CD4-positive, alpha-beta T cell treated with Interleukin-21 for 1 hour (primary cell): ENCODE measurements at places on chromosomes 6 and 20.

- DNase-seq, result no peak
Observed at GRCh38 chr6:111986651-111987050, 67.3 kb upstream of the CCN6 start.

- DNase-seq, result no peak
Observed at GRCh38 chr6:15751721-15752350, 89.0 kb upstream of the DTNBP1 start.

GRCh38 chr6:134724771-134725340 is 225.0 kb downstream of the ALDH8A1 start:
- DNase-seq, result no peak

GRCh38 chr6:24078200-24078599 is 47.8 kb upstream of the NRSN1 start:
- DNase-seq, result no peak

- DNase-seq, result no peak
Observed at GRCh38 chr6:129680633-129681032, 29.3 kb downstream of the ARHGAP18 start.

- peak; percentile 32 for DNase-seq
Observed at GRCh38 chr6:47047479-47048407, 5.6 kb upstream of the ADGRF1 start.

DNA sequence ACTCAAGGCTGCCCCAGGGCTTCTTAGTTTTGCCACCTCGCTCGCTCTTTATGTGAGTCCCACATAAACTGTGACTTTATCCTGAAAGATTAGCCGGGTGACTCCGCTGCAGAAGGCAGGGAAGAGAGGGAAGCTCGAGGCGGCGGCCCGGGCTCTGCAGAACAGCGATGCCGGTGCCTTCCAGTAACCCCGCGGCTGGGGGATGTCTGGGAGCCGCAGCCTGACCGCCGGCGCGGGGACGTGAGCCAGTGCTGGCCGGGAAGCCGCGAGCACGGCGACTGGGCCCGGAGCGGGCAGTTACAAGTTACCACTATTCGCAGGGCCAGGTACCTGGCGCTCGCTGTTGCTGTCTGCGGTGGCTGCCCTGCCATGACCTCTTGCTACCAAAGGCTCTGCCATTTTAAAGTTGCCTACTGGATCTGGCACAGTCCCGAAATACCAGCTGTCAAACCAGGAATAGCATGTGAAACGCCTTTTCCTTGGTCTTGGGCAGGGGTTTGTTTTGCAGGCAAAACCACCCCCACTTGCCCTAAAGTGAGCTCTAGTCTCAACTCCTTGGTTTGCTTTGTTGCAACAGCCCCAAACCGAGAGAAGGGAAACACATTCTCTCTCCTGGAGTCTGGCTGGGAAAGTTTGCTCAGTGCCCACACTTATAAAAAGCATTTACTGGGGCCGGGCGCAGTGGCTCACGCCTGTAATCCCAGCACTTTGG is 124.0 kb upstream of the SLC2A12 start:
- DNase-seq, result no peak

- no peak for DNase-seq
Observed at GRCh38 chr6:133595111-133595761, 293.7 kb upstream of the TCF21 start.

DNA sequence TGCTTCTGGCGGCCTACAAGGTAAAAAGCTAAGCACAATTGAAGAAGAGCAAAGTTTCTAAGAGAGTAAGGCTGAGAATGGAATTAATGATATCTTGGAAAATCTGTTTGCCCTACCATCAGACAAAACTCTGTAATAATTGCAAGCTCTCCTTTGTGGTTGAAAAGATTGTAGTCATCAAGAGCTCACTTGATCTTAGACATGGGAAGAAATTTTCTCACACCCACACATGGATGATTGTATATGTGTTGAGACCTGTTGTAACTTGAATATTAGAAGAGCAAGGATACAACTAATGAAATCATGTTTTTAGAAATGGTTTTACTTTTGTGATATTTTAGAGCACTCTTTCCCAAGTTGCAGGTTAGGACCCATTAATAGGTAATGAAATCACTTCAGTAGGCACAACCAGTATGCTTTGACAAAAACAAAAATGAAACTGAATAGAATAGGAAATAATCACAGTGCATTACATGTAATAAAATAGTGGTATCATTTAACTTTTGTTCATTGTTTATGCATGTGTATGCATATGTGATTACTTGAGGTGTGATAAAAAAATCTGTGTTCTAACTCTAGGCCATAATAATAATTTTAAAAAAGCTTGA is 14.0 kb downstream of the DCBLD1 start:
- no peak for DNase-seq

- no peak for DNase-seq
Observed at GRCh38 chr6:149924933-149925252, 2.0 kb upstream of the RAET1G start.

DNA sequence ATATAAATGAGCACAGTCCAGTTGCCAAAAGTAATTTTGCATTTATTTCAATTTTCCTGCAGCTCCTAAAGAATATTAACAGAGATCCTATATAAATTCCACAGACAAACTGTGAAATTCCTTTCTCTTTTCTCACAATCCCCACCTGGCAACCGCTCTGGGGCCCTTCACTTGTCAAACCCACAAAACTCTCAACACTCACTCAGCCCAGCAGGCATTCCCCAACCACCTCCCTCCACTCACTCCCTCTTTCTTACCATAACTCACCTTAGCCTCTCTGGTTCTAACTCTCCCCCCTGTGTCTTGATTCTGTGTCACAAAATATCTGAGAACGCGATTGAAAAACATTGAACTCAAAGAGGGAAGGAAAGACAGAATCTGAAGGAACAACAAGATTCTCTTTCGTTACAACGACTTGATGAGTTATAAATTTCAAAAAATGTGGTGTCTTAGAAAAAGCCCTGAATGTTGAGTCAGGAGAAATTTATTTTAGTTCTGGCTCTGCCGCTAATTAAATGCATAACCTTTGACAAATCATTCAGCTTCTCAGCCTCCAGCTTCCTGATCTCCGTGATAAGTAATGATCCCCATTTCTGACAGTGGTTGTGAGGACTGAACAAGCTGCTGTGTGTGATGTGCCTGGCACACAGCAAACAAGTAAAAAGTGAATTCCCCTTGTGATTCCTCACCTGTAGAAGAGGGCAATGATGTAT is 87.9 kb downstream of the UNC5CL start:
- no peak for DNase-seq

DNA sequence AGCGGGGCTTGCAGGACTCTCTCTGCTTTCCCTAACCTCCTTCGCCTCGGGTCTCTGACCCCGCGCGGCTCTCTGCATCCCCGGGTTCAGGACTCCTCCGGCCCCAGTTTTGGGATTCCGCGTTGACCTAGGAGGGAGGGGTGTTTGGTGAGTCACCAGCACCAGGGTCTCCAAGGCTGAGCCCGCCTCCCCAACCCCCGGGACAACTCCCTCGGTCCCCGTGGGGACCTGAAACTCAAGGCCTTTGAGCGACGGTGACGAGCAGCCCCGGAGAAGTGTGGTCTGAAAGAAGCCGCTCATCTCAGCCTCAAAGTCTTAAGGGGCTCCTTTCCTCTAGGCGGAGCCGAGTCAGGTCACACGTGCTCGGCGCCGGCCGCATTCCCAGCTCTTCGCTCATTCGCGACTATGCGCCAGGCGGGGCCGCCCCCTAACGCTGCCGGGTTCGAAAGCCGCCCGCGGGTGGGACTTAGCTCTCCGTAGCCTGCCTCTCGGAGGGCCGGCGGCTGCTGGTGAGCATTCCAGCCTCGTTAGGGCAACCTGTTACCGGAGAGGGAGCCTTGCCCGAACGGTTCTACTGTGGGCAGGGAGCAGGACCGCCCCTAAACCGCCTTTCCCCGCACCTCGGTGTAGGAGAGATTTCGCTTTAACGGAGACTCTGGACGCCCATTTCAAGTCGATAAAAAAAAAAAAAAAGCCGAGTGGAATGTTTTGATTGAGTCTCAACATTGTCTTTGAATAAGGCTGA is 3.0 kb upstream of the PRDM13 start:
- DNase-seq, result no peak

DNA sequence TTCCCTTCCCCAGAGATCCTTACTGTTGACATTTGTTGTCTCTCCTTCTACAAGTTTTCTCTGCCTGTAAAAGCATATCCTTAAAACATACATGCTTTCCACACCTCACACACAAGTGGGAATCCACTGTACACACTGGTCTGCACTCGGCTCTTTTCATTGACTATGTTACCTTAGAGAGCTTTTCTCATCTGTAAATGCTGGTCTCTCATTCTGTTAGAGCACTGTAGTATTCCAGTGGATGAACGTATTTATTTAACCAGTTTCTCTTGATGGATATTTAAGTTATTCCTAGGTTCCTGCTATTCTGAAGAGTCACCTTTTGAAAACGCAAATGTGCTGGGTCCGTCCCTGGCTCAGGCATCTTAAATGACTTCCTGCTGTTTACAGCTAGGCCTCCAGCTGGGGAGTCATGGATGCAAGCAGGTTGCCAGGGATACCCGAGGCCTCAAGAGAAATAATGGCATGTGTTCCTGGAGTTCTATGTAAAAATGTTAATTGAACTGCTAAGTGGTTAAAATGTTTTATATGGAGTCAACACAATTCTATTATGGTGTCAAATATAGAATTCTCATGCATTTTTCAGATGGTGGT is 61.1 kb upstream of the TGM3 start:
- DNase-seq, result no peak

DNA sequence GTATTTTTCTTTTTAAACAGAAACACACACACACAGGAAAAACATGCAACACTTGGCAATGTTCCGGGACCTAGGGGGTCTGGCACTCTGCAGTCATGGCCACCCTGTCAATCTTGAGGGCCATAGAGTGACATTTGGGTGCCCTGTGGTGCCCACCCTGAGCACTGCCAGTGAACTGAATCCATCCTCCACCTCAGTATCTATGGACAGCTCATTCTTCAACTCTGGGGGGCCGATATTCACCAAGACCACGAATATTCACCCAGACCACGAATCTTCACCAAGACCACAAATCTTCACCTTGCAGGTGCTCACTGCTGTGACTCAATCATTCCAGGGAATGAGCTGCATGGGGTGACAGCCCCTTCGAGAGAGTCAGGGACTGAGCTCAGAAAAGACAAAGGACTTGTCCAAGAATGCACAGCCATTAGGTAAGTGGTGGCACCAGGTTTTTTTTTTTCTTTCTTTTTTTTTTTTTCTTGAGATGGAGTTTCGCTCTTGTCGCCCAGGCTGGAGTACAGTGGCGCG is 19.1 kb downstream of the SNAI1 start:
- DNase-seq, result no peak

DNA sequence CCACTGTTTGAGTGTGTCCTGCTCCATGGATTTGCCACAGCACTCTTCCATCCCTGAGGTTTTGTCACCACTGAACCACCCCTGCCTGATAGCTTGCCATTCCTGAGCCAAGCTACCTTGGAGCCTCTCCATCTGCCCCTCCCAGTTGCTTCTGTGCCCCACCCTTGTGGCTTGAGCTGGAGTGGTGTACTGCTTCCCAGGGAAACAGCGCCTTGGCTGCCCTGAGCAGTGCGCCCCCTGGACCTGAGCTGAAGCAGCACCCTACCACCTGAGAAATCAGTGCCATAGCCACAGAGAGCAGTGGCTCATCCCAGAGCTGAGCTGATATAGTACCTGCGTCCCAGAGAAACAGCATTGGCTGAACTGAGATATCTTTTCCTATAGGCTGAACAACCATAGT is 40.3 kb downstream of the IL22RA2 start:
- DNase-seq, result no peak
